ENCODE measurements at places on chromosomes 4 and X.

DNA sequence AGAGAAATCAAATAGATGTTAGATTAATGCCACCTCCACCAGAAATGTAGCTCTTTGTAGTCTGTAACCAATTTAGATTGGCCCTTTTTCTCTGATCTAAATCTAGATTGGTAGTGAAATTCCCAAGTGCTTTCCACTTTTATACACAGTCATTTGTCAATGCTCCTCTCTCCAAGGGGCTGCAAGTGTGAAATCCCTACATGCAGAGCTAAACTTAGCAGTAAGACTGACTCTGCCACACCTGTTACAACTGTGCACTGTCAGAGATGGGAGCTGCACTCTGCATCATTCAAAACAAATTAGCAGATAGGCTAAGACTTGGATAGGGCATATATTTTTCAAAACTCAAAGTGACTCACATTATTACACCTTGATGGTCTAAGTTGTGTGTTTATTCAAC is 9.1 kb downstream of the SERTM2 start:
- no peak for DNase-seq

DNA sequence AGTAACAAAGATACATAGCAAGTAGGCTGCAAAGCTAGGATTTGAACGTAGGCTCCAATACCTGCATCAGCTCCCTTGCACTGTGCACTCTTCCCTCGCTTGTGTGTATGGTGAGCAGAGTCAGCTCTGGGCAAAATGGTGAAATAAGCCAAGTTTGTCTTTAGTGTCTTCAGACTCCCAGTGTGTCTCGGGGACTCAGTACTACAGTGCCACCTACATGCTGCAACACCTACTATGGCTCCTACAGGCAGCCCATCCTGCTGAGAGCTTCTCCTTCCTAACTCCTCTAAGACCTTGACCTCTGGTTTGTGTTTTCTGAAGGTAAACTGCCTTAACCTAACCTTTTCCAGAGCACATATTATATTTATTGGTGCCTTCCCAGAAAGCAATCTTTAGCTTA is 42.5 kb downstream of the RTL9 start:
- no peak for DNase-seq

DNA sequence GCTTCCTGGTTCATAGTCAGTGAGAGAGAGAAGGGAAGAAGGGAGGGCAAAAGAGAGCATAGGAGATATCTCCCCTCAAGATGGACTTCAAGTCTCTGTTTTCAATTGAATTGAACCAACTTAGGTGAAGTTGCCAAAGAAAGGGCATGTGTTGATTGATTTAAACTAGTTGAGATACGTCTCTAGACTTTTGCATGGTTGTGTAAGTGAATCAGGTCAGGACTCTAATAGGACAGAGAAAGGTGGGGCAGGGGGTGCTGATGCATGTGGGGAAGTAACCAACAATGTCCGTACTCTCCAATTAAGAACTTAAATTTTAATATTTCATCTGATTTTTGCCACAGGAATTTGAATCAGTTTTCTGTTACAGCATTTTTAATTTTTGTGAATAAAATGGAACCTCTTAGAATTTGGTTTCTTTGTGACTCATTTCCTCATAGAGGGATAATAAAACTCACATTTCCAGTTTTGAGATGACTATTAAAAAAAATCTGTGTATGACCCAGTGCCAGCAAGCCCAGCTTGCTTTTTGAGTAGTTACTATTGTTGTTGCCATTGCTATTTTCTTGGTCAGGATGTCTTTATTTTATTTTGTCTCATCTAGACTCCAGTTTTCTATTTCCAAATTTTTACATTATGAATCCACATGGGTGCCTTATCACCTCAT is 37.3 kb downstream of the SLIT2 start:
- DNase-seq: no peak

GRCh38 chr4:1792832-1793495 is at the start of gene FGFR3:
FGFR3 (plus strand) TSS chr4:1793293; CDS start chr4:1793935, 642 bp downstream.
- DNase-seq: peak; percentile 91

DNA sequence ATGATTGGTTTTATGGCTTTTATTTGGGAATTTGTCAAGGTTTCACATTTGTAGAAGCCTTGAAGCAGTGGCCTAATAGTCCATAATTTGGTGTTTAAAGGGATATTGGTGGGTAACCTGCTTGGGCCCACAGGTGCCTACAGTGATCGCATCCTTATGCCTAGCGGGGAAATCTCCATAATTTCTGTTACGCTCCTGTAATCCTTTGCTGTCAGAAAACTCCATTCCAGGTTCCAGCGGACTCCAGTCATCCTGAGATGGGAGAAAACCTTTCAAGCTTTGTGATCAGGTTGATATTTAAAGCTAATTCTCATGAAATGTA is 257.0 kb upstream of the JADE1 start:
- no peak for DNase-seq

GRCh38 chrX:103329991-103330390 is at the start of gene TCEAL7:
TCEAL7 (plus strand) TSS chrX:103330239; CDS start chrX:103331404, 1,165 bp downstream.
- peak; percentile 16 for DNase-seq

DNA sequence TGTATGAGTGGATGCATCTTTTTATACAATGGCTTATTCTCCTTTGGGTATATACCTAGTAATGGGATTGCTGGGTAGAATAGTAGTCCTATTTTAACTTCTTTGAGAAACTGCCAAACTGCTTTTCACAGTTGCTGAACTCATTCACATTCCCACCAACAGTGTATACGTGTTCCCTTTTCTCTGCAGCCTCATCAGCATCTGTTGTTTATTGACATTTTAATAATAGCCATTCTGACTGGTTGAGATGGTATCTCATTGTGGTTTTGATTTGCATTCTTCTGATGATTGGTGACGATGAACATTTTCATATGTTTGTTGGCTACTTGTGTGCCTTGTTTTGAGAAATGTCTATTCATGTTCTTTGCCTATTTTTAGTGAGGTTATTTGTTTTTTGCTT is 687.0 kb upstream of the EPHA5 start:
- DNase-seq: no peak

DNA sequence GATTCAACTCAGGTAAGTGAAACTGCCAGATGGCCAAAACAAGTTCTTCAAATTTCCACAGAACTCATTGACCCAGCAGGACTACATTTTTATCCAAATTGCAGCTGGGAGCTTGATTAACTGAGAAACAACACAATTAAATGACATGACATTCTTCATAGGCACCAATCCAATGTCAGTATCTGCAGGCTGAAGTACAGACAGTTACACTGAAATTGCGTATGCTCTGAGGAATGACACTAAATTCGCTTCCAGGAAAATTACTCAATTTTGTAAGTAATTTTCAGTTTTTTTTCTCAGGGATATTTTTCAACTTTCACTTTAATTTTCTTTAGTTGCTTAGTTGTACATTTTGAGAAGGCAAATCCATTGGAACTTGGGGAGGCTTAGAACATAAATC is 4.5 kb downstream of the C1GALT1C1 start:
- no peak for DNase-seq

DNA sequence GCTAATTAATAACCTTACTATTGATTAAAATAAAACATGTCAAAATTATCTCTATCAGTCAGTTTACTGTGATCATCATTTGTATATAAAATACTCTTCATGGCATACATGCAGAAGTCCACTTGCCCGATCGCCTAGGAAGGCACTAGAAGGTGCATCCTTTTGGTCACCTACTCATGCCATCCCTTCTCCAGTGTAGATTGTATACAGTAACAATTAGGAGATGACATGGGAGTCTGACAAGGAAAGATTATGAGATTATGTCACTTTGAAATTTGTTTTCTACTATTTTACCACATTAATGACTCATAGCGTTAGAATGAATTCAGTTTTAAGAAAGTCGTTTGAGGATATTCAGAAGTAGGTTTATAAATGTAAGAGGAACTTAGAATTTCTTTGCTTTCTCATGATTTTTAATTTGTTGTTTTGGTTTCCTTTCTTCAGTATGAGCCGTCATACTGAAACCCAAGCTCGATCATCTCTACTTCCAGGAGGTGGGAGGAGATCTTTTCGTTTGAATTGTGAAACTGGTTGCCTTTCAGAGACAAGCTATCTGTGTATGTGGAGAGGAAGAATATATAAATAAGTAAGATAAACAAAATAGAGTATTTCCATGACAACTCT is 51.1 kb upstream of the UNC5C start:
- no peak for DNase-seq

DNA sequence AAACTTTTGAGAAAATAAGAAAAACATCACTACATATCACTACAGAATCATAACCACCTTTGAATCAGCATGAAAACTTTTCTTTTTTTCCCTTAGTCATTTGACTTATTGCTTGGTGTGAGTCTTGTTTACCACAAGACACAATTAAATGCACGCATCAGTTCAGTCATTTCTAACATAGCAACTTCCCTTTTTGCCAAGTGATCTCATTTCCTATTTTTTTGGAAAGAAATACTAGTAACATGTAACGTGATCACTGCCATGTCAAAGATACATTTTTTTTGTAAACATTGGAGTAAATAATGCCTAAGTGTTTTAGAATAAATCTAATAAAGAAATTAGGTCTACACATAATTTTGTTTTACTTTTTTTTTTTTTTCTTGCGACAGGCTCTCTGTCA is 5.1 kb upstream of the CXCL8 start:
- no peak for DNase-seq

DNA sequence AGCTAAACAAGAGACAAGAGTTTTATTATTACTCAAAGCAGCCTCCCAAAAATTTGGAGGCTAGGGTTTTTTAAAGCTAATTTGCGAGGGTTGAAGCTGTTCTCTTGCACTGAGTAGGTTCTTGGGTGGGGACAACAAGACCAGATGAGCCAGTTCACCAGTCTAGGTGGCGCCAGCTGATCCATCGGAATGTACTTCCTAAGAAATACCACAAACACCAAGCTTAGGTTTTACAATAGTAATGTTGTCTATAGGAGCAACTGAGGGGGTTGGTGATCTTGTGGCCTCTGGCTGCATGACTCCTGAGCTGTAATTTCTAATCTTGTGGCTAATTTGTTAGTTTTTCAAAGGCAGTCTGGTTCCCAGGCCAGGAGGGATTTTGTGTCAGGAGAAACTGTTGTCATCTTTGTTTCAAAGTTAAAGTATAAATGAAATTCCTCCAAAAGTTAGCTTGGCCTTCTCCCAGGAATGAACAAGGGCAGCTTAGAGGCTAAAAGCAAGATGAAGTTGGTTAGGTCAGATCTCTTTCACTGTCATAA is 130.6 kb downstream of the SLC7A11 start:
- DNase-seq: peak; percentile 90
